ENCODE measurements at places on chromosomes 4 and X. TPM values are rescaled to one million over a fixed set of nuclear protein-coding genes. Genes with fewer than 3 reads are reported as not detected.

The ARMCX4 gene
- 21.9 TPM for total RNA-seq

The SPATA4 gene
- total RNA-seq, result 0.93 TPM

The PGK1 gene
- 162 TPM for total RNA-seq

The CXXC4 gene
- 40.8 TPM for total RNA-seq

The UGT2B17 gene
- total RNA-seq, result not detected

The SLC38A5 gene
- total RNA-seq, result 0.74 TPM

The SLITRK2 gene
- 16.0 TPM for total RNA-seq

The MCF2 gene
- 0.31 TPM for total RNA-seq

The SSX2B gene
- not detected for total RNA-seq

The PIN4 gene
- total RNA-seq, result 19.0 TPM

The FGFBP2 gene
- not detected for total RNA-seq

The FGG gene
- total RNA-seq, result 14.0 TPM

The TIGD4 gene
- 3.3 TPM for total RNA-seq

The RIPPLY1 gene
- total RNA-seq, result not detected

The MGAT4D gene
- not detected for total RNA-seq

The CXCL1 gene
- total RNA-seq, result 2.7 TPM

The GAGE12F gene
- total RNA-seq, result not detected

The KDR gene
- total RNA-seq, result 0.33 TPM

The CDS1 gene
- 21.6 TPM for total RNA-seq

The DUX4 gene
- total RNA-seq, result not detected

The TMEM150C gene
- total RNA-seq, result 8.6 TPM
